DMS153 (cell line): ENCODE measurements at places on chromosomes 12 and 14.

DNA sequence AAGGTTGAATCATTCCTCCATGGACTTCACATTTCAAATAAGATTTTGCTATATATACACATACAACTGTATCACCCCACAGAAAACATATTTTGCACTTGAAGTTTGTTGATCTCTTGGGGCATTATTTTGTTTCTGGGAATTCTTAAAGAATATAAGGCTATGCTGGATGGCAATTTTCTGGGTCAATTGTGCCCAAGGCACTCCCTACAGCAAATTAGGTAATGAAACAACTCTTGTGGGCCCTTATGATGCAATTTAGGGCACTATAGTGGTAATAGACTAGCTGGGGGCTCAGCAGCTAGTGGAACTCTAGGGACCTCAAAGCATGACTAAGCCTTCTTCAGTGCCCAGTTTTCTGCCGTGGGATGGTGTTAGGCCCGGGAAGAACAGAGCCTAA lies 444.4 kb downstream of the NRXN3 start:
- DNase-seq = no peak

GRCh38 chr12:125193376-125194152 lies 128.3 kb downstream of the AACS start:
- no peak for DNase-seq

- peak; percentile 51 for DNase-seq
These were observed 140.5 kb downstream of the PRKCH start for GRCh38 chr14:61461808-61462275.

- no peak for DNase-seq
These were observed 427.5 kb upstream of the MGAT4C start for GRCh38 chr12:86683568-86684304.

GRCh38 chr14:85242666-85243065 lies 287.3 kb upstream of the FLRT2 start:
- DNase-seq = no peak

DNA sequence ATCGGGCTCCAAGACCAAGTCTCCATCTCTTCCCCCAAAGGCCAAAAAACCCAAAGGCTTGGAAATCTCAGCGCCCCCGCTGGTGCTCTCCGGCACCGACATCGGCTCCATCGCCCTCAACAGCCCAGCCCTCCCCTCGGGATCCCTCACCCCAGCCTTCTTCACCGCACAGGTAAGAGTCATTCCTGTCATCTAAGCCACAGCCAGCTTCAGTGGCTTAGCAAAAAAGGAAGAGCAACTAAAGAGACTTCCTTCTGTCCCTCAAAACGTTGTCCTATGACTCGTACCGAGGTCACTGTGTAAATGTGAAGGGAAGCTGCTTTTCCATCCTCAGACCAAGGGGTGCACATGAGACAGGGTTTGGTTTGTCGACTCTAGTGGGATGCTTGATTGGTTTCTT lies 53.4 kb downstream of the ELK3 start:
- DNase-seq = no peak

GRCh38 chr12:3624273-3624672 lies 128.6 kb downstream of the CRACR2A start:
- DNase-seq = no peak

- DNase-seq = no peak
These were observed 374.3 kb downstream of the C12orf75 start for GRCh38 chr12:105704787-105705186.

DNA sequence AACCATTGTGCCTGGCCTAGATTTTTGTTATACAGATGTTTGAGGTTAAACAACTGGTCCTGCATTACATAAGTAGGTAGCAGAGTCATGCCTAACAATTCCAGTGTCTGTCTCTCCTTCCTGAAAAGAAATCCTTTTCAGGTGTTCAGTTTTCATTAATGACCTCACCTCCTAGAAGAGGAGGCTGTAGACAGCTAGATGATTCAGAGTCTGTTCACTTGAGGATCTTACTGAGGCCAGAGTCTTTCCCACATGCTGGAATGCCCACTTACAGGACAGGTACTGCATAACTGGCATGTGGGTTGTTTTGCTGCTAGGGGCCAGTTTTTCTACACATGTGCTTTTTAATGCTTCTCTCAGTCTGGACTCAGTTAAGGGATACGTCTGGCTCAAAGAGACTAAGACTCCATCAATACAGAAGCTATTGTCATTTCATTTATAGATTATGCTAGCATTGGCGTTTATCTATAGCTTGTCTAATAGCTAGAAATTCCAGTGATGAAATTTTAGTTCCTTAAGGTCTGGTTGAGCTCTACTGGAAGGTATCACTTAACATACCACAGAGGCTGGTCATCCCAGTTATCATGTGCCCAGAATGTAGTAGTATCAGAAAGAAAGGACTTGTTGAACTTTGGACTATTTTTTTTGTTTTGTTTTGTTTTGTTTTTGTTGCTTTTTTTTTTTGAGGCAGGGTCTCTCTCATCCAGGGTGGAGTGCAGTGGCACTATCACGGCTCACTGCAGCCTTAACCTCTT lies 206.4 kb downstream of the ERC1 start:
- DNase-seq = no peak

DNA sequence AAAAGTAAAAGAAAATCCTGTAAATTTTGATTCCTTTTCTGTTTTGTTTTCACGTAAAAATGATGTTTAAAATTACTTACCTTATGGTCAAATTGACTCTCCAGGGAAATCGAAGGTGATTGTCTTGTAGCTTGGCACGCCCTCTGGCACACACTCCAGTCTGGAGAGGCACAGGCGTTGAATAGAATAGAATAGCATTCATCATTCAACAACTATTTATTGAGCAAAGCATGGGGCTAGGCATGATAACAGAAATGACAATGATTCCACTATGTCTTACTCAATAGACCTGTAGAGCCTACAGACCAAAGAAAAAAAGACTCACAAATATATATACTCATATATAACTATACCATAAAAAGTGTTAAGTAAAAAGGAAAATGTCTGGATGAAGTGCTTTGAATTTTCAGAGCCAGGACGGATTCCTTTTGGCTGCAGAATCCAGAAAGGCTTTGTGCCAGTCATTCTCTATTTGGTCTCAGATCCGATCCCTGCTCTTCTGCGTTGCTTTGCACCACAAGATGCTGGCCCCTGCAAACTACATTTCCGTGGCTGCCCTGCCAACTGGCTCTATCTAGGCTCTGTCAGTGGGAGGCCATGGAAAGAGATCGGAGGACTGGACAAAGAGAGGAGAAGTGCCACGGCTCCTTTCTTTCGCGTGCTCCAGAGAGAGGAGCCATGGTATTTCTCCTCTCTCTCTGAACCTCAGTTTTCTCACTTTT lies 231.8 kb downstream of the CRADD start:
- peak; percentile 16 for DNase-seq

DNA sequence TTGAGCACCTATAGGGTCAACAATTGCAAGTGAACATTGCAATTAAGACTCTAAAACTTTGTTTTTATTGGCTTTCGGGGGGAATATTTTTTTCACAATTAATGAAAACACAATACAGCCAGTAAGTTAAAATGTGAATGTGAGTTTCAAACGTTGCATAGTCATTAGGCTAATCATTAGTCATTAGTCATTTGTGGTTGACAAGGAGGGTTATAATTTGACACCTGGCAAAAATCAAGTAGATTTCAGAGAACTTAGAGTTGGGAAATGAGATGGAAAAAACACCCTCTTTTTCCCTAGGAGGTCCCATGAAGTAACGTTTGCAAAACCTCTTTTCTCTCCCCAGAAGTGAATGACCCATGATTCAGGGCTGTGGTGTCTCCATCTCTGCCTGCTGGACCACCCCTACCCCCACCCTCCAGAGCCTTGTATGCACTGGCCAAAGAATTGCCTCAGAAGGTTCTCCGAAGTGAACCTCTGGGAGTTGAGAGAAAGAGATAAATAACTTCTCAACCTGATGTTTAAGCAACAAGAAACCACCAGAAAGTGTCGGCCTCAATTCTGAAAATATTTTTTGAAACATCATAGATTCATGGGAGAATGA lies 196.3 kb downstream of the PAX9 start:
- no peak for DNase-seq

DNA sequence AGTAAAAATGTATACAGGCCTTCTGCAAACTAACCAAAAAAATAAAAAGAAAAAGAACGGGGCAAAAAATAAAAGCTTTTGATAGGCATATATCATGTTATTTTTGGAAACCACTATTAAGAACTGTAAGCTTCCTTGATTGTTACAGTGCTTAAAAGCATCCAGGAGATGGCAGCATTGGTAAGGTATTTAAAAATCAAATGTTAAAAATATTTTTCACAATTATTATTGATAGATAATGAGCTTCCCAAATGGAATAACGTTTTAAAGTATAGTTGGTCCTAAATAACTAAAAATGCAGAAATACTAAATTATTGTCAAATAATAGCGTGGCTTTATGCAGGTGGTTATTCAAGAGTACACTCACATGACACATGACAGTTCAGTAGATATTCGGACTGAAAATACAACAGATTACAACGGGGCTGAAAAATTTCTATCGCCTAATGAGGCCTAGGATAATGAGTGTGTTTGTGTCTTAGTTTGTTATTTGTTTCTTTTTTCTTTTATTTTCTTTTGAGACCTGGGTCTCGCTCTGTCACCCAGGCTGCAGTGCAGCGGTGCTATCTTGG lies 127.2 kb upstream of the ATF7IP start:
- no peak for DNase-seq

DNA sequence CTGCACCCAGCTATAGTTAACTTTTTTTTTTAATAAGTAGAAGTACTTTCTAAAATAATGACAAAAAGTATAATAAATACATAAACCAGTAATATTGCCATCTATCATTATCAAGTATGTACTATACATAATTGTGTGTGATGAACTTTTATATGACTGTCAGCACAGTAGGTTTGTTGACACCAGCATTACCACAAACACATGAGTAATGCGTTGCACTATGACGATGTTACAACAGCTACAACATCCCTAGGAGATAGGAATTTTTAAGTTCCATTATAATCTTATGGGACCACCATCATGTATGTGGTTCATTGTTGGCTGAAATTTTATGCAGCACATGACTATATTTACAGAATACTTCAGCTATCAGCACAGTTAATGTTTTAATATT lies 62.9 kb upstream of the VSX2 start:
- no peak for DNase-seq

DNA sequence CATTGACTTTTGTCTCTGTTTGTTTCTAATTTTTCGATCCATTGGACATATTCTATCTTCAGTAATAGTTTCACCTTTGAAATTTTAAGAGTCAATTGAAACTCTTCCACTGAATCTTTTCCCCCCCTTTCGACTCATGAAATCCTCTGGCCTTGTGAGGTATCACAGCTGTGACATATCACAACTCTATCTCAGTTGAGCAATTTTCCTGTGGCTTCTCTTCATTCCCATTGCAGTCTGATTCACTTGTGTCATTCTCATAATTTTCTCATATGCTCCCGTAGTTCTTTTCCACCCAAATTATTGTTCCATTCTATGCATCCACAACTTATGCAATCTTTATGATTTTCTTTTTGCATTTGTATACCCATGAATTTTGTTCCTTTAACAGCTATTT lies 261.6 kb downstream of the DACT1 start:
- no peak for DNase-seq

- no peak for DNase-seq
These were observed 3.9 kb upstream of the SMARCD1 start for GRCh38 chr12:50081096-50081808.

GRCh38 chr12:74770552-74770951 lies 232.9 kb downstream of the ATXN7L3B start:
- DNase-seq = no peak

- DNase-seq = no peak
These were observed 6.1 kb downstream of the CEP170B start for GRCh38 chr14:104871145-104871655.

GRCh38 chr14:52792097-52792415 lies 649 bp upstream of the GNPNAT1 start:
- DNase-seq = no peak

DNA sequence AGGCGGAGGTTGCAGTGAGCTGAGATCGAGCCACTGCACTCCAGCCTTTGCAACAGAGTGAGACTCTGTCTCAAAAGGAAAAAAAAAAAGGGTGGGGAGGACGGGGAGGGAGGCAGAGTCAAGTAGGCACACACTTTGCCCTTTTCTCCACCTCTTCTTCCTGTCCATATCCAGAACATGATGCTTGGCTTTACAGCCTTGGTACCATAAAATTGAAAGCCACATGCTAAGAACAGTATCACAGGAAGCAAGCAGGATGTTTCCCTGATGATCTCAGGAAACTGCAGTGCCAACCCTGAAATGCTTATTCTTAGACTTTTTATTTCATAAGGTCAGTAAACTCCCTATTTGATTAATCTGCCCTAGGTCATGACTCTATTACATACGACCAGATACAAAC lies 32.5 kb upstream of the YAF2 start:
- no peak for DNase-seq

DNA sequence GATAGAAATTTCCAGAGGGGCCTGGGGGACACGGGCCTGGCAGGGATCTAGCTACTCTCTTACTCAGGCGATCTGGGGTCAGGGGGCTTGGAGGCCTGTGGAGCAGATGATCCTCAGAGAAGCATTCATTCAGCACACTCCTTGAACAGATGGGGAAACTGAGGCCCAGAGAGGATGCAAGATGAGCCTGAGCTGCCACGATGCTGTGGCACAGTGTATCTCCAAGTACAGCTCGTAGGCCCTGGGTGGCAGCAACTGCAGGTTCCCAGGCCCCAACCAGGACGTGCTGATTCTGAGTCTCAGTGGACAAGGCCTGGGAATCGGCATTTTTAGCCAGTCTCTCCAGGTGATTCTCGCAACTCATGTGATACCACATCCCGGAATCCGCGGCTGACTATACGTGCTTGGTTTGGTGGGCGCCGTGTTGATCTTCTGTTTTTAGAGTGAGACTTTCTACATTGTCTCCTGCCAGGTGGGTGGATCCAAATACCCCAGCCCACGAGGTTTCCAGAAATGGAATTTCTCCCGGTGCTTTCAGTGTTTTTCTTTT lies 22.5 kb downstream of the ADGRD1 start:
- DNase-seq = no peak

DNA sequence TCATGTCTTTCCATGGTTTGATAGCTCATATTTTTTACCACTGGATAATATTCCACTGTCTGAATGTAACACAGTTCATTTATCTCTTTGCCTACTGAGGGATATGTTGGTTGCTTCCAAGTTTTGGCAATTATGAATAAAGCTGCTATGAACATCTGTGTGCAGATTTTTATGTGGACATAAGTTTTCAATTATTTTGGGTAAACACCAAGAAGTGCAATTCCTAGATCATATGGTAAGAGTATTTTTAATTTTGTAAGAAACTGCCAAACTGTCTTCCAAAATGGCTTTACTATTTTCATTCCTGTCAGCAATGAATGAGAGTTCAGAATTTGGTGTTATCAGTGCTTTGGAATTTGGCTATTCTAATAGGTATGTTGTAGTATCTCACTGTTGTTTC lies 43.7 kb upstream of the SLC35F4 start:
- DNase-seq = no peak

- DNase-seq = no peak
These were observed 734.9 kb upstream of the USP15 start for GRCh38 chr12:61525331-61525730.
